Panc1 (cell line): ENCODE measurements at places on chromosomes 12 and 14. TPM values are rescaled to one million over a fixed set of nuclear protein-coding genes. Genes with fewer than 3 reads are reported as not detected.

NPFF gene
- not detected for total RNA-seq

LHX5 gene
- total RNA-seq = not detected

KRT72 gene
- total RNA-seq = not detected

ARHGAP5 gene
- total RNA-seq = 63.0 TPM

MED13L gene
- 170 TPM for total RNA-seq

DIABLO gene
- total RNA-seq = 71.5 TPM

RNASE7 gene
- total RNA-seq = not detected

KRT2 gene
- total RNA-seq = 0.33 TPM

DHRS2 gene
- 1.0 TPM for total RNA-seq

FOXG1 gene
- not detected for total RNA-seq

RASSF9 gene
- 0.33 TPM for total RNA-seq

C12orf60 gene
- total RNA-seq = 0.54 TPM

PRB2 gene
- total RNA-seq = not detected

GRCh38 chr14:39258782-39259545, 25.2 kb downstream of the MIA2 start:
- DNase-seq = no peak

GRCh38 chr14:62796431-62796830, 248.8 kb downstream of the KCNH5 start:
- DNase-seq = no peak

DNA sequence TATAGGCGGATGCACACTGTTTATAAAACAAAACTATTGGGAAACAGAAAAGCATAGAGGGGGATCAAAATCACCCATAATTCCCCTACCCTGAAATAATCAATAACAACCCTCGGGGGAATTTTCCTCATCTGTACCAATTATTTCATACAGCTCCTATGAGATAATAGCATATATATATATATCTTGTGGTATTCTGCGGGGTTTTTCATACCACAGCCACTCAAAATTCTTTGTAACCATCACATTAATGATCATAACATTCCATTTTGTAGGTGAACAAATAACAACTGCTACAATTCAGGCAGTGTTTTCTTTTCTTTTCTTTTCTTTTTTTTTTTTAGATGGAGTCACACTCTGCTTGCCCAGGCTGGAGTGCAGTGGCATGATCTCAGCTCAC, 35.3 kb downstream of the P2RX7 start:
- no peak for DNase-seq

DNA sequence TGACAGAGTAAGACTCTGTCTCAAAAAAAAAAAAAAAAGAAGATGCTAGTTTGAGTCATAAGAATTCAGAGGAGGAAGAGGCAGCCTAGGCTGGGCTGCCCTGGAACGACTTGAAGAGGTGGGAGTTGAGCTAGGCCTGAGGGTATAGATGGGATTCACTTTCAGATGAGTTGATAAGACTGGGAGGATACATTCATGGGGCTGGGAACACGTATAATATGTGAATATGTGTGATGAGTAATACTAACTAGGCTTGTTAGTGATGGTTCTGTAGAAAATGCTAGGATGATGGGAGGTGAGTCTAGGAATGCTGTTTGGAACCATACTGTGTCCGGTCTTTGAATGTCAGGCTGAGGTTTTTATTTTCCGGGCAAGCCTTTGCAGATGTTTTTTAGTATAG, 9.0 kb downstream of the PLEKHA5 start:
- DNase-seq = no peak

- no peak for DNase-seq
Observed at GRCh38 chr12:103960616-103961227, 5.0 kb upstream of the TDG start.

- no peak for DNase-seq
Observed at GRCh38 chr12:111412007-111412829, 6.5 kb downstream of the SH2B3 start.

DNA sequence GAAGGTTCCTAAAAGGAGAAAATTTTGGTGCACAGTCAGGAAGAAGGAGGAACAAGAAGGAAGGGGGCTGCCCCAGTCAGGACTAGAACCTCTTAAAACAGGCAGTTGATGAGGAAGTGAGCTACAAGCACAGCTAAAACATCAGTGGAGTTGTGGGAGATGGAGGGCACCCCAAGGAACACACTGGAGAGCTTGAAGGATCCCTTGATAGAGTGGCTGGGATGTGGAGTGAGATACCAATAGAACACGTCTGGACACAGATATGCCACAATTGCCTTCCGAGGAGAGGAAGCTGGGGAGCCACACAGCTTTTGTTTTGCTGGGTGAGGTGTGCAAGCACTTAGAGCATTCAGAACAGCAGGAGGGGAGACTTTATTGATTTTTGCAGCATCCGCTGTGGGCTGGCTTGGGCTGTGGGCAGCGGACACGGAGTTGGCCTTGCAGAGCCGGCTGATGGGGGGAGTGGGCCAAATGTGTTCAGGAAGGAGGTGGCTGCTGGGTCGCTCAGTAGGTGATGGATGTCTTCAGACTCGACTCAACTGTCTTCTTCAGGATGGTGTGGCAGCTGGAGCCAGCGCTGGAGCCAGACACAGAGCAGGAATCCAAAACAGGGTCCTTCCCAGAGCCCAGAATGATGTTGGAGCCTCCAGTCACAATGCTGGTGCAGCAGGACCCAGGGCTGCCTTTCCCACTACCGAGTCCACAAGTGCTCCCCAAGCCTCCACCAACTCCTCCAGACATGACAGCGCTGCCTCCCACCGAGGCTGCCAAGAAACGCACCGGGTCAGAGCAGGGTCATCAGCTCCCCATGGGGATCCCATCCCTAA, 4.7 kb upstream of the KRT79 start:
- DNase-seq = no peak

GRCh38 chr12:89183985-89184435, 168.3 kb downstream of the DUSP6 start:
- no peak for DNase-seq

DNA sequence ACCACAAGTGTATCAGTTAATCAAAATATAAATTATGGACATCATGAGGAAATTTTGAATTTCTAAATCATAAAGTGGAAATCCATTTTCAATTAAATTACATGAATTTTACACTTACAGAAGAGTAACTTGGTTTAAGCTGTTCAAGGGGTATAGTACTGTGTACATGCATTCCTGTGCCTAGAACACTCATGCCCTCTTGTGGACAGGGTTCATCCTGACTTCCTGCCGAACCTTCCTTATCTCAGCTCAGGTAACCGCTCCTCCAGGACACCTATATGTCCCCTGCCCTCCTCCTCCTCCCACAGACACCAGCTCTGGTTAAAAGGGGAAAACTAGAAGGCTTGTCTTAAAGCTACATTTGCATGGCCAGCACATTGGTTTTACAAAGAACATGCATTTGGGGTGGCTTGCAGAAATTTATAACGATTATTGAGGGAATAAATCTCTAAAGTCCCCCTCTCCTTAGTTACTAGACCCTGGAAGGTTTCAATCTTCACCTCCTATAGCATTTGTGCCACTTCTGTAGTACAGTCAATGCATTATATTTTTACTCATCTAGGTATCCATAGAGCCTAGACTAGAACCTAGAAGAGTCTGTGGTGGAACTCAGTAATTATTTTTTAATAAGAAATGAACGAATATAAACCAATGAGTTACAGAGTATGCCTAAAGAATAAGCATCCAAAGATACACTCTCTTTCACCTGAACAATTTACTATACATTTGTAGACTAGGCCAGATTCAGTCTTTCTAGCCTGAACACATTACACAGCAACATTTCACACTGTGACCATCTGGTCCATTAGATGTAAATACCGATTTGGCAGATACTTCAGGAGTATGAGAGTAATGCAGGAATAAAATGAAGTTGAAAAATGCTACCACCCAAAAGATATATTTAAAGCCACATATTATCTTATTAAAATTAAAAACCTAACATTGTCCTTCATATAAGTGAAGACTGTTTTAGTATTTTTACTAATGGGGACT, 345.6 kb downstream of the PAWR start:
- DNase-seq = peak; percentile 35

- no peak for DNase-seq
Observed at GRCh38 chr14:24887623-24888304, 162.2 kb downstream of the STXBP6 start.

DNA sequence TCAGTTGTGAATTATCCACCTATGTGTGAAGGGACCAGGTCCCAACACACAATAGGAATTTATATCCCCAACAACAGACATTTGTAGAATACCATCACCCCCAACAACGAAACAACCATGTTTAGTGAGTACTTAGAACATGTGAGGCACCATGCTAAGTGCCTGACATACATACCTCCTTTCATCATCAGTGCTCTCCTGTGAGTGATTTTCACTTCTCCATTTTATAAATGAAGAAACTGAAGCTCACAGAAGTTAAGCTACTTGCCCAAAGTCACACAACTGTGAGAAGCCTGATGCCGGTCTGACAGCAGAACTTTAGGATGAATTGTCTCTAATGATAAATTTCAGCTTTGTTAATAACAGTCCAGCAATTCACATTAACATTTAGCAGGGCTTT, 35.4 kb downstream of the SPTB start:
- no peak for DNase-seq

GRCh38 chr14:103068351-103069073, 11.2 kb upstream of the CDC42BPB start:
- no peak for DNase-seq

DNA sequence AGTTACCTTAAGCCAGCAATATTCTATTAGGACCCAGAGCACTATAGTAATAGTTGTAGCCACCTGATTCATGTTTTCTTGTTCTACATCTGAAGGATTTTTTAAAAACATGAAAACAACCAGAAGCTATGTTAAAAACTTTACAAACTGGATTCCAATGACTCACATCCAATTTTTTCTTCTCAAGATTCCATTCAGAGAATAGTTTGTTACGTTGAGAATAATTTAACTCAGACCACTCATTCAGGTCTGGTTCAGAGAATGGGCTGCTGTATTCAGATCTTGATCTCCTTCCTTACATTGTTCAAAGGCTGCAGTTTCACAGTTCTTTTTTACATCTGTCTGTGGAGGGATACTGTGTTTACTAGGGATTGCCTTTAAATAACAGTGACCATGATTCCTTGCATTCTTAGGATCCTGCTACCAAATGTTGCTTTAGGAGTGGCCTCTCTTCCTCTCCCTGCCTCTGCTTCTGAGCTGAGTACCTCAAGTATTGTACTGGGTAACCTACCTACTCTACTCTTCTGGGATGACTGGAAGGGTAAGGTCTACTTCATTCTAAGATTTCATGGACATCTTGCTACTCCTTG, 448.0 kb upstream of the FBXO33 start:
- no peak for DNase-seq

GRCh38 chr12:113829212-113829611, 136.9 kb downstream of the RBM19 start:
- DNase-seq = no peak

GRCh38 chr12:90794212-90794611, 160.8 kb downstream of the CCER1 start:
- no peak for DNase-seq

DNA sequence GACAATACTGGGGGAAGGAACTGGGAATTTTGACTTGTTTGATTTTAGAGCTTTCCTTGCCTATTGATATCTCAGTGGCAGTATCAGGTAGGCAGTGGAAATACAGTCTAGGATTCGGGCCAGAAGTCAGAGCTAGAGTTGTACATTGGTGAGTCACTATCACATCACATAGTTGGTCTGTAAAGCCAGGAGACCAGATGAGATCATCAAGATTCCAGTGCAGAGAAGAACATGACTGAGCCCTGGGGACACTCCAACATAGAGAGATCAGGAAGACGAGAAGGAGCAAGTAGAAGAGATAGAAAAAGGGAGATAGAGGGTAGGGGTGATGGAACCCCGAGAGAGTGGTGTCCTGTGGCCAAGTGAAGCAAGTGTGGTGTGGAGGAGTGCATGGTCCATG, 46.6 kb upstream of the NR1H4 start:
- peak; percentile 15 for DNase-seq

DNA sequence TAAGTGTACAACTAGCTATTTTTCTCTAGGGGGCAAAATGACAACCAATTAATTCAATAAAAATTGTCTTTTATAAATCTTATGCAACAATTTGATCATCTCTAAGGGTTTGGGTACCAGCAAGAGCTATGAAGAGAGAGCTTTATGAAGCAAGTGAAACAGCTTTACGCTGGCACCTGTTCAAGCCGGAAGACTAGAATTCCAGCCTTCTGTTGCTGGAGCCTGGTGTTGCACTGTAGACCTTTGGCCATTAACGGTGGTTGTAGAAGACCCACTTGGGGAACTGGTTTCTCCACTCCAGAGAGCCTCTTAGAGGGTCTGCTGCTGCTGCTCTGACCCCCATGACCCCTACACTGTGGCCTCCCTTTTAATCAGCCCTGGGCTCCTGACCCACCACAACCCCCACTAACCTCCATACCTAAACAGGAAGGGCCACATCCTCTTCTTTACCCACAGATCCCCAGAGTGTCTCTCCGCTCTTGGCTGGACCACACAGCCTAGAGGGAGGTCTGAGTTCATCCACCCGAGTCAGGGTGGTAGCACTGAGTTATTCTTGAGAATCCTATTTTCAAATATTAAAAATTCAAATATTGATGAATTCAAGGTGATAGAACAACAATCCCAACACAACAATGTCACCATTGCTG, 54.6 kb upstream of the STON2 start:
- no peak for DNase-seq
